ENCODE measurements at places on chromosomes 11 and 22. TPM values are rescaled to one million over a fixed set of nuclear protein-coding genes. Genes with fewer than 3 reads are reported as not detected.

Gene DKK3
- total RNA-seq: 441 TPM

Gene PANX2
- total RNA-seq: 0.52 TPM

Gene P2RY6
- total RNA-seq: not detected

Gene BARX2
- total RNA-seq: not detected

Gene APOA4
- not detected for total RNA-seq

Gene MFRP
- not detected for total RNA-seq

All from bronchial smooth muscle cell (primary cell).